Stimulated activated naive CD8-positive, alpha-beta T cell treated with anti-CD3 and anti-CD28 coated beads, Interleukin-15, Interleukin-2, amounts not matched to agents 100 U/mL and 50 U/mL, for 24 hours (primary cell): ENCODE measurements at places on chromosomes 16 and 17.

DNA sequence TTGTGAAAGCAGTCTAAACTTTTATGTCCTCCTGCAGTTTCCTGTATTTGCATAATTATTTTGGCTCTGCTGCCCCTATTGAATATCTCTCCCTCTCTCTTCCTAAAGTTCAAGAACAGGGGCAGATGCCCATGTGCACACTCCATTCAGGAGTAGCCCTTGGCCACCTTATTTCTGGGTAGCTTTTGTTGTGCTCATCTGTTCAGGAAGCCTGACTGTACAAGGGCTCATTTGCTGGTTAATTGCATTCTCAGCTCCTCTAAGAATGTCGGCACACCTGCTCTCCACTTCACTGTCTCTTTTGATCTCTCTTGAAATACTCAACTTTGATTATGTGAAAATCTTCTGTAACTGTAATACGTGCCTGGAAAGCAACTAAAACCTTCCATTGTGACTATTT, 1378.8 kb upstream of the CDH8 start:
- no peak for DNase-seq

GRCh38 chr17:58637011-58637570, 54.8 kb downstream of the TEX14 start:
- no peak for DNase-seq

DNA sequence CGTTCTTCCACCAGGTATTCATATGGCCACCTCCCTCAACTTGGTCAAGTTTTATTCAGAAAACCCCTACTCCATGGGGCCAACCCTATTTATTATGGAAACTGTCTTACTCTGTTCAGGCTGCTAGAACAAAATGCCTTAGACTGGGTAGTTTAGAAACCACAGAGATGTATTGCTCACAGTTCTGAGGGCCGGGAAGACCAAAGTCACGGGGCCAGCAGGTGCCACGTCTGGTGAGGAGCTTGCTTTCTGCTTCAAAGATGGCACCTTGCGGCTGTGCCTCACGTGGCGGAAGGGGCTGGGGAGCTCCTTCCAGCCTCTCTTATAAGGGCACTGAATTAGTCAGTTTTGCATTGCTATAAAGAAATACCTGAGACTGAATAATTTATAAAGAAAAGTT, 74.3 kb downstream of the AXIN2 start:
- peak; percentile 13 for DNase-seq

GRCh38 chr17:60423865-60424264, 1.6 kb downstream of the CHCT1 start:
- no peak for DNase-seq

- peak; percentile 60 for DNase-seq
These were observed 36.5 kb downstream of the CYTH1 start for GRCh38 chr17:78745407-78746088.

DNA sequence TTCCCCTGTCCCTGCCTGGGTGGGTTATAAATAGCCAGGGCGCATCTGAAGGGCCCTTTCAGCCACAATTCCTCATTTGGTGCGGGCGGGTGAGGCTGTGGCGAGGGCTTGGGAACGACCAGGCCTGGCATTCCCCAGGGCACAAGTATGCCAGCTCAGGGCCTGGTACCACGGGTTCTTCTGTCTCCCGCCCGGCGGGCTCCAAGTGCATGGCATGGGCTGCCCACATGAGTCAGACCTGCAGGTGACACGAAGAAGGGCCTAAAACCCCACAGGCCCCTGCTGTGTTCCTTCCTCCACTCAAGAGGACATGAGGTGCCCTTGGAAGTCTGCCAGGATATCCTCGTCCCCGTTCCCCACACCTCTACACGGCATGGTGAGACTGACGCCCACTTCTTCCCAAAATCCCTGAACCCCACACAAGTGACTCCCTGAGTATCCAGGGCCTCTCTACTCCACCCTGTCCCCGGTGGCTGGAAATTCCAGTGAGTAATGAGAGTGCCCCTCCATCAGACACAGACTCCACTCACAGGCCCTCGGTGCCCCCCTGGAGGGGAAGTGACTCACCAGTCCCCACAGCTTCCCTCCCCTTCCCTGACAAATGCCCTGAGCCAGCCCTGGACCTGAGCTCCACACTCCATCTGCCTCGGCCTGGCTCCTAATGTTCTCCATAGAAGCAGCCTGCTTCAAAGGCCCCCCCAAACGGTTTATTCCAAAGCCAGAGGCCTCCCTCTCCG, 68.8 kb downstream of the ABR start:
- peak; percentile 54 for DNase-seq

GRCh38 chr16:8179615-8180014, 410.7 kb downstream of the TMEM114 start:
- DNase-seq: no peak

- peak; percentile 83 for DNase-seq
These were observed 107.8 kb downstream of the CLEC16A start for GRCh38 chr16:11051879-11052808.

DNA sequence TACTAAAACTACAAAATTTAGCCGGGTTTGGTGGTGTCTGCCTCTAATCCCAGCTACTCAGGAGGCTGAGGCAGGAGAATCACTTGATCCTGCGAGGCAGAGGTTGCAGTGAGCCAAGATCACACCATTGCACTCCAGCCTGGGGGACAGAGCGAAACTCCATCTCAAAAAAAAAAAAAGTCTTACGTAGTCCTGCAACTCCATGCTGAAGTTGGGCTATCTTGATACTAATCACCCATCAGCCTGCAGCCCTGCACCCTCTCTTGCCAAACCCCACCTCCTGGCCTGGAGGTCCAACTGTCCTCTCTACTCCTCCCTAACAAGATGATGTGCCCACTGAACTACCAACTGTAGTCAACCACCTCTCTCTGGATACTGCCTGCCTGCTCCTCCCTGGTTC, 4.8 kb downstream of the TMEM170A start:
- DNase-seq: no peak

DNA sequence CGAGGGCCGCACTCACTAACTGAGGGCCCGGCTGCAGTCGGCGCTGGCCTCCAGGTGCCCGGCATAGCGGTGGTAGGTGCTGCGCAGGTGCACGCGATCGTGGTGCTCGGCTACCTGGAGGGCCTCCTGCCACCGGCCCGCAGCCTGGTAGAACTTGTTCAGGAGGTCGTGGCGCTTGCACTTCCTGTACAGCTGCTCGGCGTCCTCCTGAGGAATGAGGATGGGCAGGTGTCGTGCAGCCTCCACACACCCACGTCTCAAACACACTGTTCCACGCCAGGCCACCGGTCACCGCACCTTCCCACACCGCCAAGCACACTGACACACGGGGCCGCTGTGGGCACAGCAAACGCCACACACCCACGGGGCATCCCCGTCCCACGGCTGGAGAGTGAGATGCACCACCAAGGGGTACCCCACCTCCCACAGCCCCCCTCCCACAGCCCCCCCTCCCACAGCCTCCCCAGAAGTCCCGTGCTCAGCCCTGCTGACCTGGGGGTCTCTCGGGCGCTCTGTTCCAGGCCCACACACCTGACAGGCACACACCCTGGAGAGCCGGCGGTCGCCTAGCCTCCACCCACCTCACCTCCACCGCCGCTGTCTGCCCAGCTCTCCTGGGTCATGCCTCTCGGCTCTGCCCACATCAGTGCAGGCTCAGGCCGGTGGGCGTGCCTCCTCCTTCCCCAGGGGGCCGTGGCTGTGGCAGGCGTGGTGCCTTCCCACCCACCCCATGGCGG, 7.4 kb upstream of the TMEM204 start:
- no peak for DNase-seq

- peak; percentile 19 for DNase-seq
These were observed 604 bp upstream of the ZC3H18 start for GRCh38 chr16:88569614-88569984.

- DNase-seq: peak; percentile 46
These were observed at the start of gene ARHGAP23 for GRCh38 chr17:38428112-38428642. Gene ARHGAP23 (plus strand): TSS chr17:38428464. CDS start chr17:38428486, 22 bp downstream.

DNA sequence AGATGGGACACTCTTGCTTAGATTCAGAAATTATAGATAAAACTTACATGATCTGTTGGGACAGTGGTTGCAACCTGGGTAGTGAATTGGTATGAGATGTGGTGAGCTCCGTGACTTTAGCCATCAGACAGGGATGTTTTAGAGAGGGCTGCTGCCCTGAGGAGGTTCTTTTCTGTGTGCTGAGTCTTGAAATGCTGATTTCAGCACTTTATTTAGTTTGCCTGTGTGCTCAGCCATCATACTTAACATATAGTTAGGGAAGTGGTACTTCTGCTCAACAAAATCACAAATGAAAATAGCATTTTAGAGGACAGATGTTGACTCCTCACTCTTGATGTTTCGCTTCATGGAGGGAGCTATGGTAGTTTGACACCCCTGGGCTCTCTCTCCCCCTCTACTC, 95.9 kb upstream of the CDH13 start:
- DNase-seq: no peak

DNA sequence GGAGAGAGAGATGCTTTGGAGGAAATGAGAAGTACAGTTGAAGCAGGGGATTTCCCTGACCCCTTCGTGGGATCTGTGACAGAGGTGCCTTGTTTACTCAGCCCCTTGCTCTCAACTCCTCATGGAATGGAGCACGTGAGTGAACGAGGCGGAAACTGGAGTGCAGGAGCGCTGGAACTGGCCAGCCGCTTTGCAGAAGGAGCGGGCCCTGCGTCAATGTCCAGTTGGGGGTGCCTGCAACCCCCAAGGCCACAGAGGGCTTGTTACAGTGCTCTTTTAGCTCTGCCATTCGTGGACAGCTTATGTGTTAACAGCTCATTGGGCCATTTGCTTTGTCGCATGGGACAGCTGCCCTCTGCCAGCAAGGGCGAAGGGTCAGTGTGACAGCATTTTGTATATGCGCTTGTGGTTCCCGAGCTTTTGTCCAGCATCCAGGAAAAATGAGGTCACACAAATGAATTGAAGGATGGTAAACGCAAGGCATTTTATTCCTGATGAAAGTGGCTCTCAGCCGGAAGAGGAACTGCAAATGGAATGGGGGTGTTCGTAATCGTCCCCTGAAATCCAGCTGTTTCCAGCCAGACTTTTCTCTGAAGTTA, 1395.1 kb downstream of the CDH8 start:
- no peak for DNase-seq

DNA sequence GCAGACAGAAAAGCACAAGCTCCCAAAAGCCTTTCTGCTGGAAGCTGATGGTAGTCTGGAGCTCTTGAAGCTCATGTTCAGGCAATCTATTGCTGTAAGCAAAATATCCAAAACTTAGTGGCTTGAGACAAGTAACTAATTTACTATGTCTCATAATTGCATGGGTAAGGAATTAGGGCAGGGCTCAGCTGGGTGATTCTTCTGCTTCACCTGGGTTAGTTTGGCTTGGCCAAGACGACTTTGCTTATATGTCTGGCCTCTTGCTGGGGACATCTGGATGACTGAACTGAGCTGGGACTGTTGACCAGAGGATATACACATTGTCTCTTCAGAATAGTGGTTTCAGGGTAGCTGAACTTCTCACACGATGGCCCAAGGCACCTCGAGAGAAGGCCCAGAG, 96.8 kb upstream of the WSCD1 start:
- no peak for DNase-seq

- no peak for DNase-seq
These were observed 324.6 kb upstream of the CDH11 start for GRCh38 chr16:65446427-65446826.

- DNase-seq: no peak
These were observed 62.4 kb upstream of the FA2H start for GRCh38 chr16:74837056-74837455.
